ENCODE measurements at places on chromosomes 2 and 18.

DNA sequence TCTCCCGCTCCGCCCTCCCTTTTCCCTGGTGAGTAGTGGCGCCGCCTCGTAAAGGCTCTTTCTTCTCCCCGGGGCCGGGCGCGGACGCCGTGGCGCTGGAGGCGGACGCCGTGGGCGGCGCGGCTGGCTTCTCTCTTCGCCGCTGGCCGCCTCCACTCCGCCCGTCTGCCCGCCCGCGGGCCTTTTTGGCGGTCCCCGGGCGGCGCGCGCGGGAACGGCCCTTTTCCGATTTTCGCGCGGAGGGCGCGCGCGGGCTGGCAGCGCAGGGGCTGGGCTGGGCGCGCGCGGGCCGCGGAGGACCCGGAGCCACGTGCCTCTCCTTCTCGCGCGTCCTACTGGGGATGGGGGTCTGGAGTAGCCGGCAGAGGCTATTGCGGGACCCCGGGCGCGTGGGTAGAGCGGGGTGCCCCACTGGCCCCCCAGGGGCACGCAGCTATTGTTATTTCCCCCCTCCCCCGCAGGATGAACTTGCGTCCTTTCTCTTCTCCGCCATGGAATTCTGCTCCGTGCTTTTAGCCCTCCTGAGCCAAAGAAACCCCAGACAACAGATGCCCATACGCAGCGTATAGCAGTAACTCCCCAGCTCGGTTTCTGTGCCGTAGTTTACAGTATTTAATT lies 472 bp downstream of the SLC20A1 start:
- peak; percentile 55 for DNase-seq

GRCh38 chr2:31151501-31151900 lies 13.3 kb upstream of the GALNT14 start:
- DNase-seq, result no peak

DNA sequence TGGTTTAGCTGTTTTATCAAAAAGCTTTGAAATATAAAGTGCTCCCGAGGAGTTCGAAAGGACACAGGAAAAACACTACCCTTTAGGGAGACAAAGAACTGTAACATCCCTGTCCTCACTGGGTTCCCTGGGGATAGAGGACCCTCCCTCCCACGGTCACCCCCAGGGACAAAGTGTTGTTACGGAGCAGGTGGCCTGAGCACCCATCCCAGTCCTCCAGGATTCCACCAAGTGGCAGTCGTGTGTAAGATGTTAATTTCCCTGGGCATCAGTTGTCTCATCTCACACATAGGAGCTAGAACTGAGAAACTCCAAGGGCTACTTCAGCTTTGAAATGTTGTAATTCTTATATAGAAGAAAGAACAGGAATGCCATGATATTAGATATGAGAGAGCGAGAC lies 137.7 kb downstream of the ALK start:
- no peak for DNase-seq

- DNase-seq, result no peak
Observed at GRCh38 chr2:237195396-237196120, 109.9 kb downstream of the COPS8 start.

DNA sequence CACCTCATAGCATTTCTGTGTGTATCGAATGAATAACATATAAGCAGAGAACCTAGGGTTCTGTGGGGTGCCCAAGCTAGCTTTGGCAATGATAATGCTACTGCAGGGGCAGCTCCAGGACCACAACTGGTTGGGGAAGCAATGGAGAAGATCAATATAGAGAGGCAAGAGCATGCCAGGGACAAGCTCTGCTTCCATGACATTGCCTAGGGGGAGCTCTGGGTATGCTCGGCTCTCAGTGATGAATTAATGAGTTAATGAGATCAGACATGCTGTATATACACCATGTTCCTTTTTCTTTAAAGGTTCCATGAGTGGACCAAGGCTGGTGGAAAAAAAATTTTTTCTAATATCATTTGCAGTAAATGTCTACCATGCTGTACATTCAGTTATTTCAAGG lies 618.4 kb downstream of the BCL11A start:
- DNase-seq, result no peak

GRCh38 chr18:72181241-72181764 lies 362.8 kb downstream of the CBLN2 start:
- DNase-seq, result peak; percentile 96

DNA sequence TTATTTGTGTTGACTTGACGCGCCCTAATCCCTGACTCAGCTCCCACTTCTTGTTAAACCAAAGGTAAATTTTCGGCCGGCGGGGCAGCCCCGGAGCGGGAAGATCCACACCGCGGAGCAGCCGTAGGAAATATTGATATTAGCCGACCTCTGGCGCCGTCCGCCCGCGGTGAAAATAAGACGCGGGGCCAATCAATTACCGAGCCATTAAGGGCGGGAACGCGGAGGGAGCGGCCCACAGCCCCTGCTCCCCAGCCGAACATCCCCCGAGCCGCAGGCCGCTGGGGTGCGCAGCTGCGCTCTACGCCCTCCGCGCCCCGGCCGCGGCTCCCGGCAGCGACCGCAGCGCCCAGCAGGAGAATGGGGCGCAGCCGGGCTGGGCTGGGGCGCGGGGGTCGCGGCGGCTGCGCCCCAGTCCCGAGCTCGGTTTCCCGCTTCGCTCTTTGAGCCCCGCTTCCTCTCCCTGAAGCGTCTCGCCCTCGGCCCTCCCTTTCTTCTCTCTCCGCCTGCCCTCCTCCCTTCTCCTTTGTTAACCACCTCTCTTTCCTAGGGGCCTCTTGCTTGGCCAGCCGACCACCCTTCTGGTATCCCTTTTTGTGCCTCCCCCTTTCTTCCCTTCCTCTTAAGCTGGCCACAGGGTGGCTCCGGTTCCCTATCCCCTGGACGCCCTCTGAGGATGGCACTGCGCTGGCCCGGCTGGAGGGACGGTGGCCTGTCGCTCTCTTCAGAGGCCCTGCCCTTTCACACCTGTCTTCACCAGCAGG lies 40.9 kb downstream of the CELF4 start:
- DNase-seq, result no peak

- DNase-seq, result no peak
Observed at GRCh38 chr2:59824314-59824713, 729.1 kb downstream of the BCL11A start.

DNA sequence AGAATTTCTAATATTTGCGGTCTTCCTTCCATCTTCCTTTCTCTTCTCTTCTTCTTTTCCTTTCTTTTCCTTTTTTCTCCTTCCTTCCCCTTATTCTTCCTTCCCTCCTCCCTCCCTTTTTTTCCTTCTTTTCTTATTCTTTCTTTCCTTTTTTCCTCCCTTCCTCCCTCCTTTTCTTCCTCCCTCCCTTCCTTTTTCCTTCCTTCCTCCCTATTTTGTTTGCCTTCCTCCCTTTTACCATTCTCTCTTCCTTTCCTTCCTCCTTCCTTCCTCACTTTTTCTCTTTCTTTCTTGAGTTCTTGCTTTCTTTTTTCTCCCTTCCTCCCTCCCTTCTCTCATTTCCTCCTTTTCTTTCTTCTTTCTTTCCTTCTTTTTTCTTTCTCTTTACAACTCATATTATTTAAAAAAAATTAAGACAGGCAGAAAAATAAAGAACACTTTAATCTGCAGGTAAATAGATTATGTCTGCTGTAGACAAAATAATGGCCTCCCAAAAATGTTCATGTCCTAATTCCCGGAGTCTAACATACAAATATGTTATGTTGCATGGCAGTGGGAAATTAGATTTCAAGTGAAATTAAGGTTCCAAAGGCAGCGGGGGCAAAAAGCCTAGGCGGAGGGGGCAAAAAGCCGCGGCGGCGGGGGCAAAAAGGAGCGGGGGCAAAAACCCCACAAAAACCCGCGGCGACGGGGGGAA lies 152.4 kb downstream of the ANKRD30BL start:
- no peak for DNase-seq

- DNase-seq, result no peak
Observed at GRCh38 chr18:12278741-12279682, 24.9 kb downstream of the CIDEA start.

DNA sequence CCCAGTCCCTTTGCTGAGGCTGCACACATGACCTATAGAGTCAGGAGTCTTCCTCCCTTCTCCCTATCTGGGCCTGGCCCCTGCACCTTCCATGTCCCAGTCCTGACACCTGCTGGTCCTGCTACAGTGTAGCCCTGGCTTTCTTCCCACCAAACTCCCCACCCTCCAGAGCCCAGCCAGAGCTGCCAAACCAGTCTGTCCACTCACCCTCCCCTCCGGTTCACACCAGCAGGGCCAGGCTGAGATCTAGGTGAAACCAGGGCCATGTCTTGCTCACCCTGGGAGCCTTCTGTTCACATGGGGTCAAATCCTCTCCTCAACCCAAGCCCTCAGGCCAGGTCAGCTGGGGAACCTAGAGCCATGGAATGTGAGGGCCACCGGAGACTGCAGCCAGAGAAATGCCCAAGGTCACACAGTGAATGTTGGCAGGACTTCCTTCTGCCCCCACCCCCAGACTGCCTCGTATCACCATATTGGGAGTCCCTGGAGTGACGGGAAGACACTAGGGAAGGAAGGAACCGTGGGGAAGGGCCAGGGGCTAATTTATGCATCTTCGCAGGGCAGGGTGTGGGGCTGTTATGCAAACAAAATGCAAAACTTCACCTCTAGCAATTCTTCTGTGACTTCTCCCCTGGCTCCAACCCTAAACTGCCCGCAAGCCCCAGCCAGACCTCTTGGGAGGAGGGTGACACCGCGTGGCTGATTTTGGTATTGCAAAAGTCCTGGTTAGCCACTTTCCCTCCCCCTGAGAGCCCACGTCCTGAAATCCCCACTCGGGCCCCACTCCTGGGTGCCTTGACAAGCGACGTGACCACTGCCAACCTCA lies 14.6 kb downstream of the TNS1 start:
- peak; percentile 65 for DNase-seq

GRCh38 chr2:160828076-160828475 lies 332.2 kb upstream of the TANK start:
- DNase-seq, result peak; percentile 13

GRCh38 chr2:149483004-149483605 lies 104.5 kb downstream of the MMADHC start:
- no peak for DNase-seq

DNA sequence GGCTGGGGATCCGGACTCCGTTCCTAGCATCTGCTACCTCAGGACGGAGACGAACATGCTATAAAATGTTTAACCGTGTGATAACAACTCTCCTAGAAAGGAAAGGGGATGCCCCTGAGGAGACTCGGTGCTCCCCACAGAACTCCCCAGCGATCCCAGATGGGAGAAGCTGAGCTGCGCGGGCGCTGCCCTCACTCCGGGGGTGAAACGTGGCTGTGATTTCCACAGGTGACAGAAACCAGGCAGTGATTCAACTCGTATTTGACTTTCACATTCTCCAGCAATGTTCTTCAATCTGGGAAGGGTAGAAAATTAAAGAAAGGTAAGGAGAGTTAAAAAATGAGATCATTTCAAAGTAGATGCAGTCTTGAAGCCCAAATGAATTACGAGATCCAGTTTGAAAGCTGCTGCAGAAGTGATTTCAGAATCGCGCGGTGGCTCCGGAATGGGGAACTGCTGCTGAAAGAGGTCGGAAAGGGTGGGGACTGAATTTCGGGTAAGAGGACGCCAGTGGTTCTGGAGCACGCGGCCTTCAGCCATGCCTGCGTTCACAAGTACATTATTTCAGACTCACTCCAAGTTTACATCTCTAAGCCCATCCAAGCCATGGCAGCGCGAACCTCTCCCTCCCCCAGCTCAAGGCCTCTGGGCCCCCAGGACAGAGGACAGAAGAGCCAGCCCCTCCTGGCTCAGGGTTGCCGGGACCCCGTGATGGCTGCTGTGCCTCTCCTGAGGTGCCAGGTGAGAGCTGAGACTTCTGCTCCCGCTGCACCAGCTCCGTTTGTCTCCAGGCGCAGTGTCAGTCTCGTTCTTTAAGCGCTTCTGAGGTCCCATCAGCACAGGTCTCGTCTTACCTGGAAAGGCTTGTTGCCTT lies 39.5 kb downstream of the ADNP2 start:
- no peak for DNase-seq

GRCh38 chr18:37564711-37565100 lies 892 bp downstream of the CELF4 start:
- no peak for DNase-seq

DNA sequence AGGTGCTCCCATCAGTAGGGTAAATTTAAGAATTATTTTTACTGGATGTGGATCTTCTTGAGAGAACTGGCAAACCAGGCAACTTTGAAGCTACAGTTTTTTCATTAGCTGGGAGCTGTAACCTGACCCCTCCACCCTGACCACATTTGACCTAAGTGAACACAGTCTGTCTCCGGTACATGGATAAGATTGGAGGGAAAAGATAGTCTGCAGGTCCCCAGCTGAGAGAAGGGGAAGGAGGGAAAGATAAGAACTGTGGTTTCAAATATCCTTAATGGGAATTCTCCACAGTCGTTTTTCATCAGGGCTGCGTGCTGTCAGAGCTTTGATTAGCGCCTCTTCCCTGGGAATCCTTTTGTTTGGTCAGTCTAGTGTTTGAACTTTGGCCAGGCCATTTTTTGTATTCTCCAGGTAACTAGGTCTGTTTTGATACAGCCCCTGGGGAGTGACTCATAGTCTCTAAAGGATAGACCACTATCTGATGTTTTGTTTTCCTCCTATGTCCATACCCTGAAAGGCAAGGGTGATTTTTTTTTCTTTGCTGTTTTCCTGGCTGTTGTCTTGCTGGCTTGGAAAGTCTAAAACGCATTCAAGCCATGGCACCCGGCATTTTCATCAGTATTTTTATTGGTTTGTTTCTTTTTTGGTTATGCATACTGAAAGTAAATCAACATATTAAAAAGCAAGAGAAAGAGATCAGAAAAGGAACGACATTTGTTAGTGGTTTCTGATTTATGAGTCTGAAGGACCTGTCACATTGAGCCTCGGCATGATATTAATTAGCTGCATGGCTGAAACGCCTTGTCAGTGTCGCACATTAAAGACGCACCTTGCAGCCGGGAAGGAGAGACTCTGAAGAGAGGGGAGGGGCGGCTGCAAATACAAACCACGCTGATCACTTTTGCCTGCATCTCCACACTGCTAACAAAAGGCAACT lies 183.4 kb upstream of the FN1 start:
- no peak for DNase-seq

DNA sequence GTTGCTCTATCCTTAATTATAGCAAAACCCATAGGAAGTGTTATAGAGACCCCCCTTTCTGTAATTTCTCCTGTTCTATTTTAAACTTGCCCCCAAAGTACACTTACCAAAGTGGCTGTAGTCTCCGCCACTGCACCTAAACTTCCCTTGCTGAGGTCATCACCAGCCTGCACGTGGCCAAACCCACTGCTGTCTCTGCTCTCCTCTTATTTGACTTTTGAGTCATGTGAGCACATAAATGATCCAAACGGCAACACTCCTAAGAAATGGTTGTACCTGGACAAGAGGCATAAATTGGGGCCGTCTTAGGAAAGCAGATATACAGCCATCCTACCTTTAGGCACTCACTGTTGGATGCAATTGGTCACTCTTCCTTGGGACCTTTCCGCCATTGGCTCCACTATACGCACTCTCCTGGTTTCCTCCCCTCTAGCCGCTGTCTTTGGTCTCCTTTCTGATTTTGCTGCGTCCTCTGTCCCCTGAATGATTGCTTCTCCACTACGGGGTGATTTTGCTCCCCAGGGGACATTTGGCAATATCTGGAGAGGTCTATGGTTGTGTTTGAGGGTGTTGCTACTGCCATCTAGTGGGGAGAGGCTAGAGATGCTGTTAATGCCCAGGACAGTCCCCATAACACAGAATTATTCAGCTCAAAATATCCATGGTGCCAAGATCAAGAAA lies 19.2 kb upstream of the IL36G start:
- peak; percentile 58 for DNase-seq

All from MM.1S (cell line).